Effector CD4-positive, alpha-beta T cell (primary cell): ENCODE measurements at places on chromosomes 1 and 21.

DNA sequence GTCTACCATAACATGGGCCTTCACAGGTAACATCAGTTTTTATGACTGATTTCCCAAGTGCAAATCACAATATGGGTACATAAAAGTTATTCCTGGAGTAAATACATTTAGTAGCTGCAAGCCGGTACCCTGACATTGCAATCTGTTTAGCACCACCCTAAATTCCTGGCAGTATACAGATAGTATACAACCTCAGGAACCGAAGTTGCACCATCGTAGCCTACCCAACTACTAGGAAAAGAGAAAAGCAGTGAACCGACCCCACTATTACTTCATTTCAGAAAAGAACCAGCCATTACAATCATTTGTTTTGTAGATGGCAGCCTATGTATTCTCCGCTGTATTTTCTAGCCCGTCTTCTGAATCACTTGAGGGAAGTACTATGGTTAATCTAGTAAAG, 1.1 kb downstream of the ADIPOR1 start:
- no peak for DNase-seq

DNA sequence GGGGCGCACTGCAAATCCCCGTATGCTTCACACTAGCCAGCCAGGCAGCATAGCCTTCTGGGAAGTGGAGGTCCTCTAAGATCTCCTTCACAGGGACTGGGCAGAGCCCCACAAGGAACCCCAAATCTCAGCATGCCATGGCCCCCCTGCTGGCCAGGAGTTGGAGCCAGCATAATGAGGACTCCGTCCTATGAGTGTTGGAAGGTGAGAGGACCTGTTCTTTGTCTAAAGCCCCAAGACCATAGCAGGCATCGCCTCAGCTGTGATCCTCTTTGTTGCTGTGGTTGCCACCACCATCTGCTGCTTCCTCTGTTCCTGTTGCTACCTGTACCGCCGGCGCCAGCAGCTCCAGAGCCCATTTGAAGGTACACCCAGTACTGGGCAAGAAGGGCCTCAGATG, 1.5 kb downstream of the SHISA4 start:
- DNase-seq, result no peak

DNA sequence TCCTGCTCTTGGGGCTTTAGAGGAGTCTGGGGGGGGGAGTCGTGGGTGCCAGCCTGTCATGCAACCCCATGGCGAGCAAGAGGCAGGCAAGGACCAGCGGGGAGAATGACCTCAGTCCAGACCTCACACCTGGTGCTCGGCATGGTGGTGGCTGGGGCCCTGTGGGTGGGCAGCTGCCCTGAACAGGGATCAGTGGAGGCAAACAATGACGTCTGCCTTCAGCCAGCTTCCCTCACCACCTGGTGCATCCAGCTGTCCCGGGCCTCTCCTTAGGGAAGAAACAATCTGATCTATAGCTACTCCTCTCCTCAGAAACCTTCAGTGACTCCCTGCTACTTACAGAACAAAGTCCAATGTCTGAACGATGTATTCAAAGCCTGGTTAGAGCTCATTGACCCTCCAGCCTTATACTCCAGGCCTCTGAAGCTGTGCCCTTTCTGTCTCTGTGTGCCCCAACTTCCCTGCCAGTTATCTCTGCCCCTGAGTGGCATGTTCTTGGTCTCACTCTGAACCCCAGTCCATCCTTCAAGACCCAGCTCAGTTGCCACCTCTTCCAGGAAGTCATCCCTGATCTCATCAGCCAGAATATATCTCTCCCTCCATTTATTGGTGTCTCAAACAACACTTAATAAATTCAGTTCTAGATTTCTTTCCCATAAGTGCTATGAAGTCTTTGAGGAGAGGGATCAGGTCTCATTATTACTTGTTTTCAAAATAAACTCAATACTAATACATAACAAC, 6.6 kb downstream of the PADI2 start:
- DNase-seq, result no peak

DNA sequence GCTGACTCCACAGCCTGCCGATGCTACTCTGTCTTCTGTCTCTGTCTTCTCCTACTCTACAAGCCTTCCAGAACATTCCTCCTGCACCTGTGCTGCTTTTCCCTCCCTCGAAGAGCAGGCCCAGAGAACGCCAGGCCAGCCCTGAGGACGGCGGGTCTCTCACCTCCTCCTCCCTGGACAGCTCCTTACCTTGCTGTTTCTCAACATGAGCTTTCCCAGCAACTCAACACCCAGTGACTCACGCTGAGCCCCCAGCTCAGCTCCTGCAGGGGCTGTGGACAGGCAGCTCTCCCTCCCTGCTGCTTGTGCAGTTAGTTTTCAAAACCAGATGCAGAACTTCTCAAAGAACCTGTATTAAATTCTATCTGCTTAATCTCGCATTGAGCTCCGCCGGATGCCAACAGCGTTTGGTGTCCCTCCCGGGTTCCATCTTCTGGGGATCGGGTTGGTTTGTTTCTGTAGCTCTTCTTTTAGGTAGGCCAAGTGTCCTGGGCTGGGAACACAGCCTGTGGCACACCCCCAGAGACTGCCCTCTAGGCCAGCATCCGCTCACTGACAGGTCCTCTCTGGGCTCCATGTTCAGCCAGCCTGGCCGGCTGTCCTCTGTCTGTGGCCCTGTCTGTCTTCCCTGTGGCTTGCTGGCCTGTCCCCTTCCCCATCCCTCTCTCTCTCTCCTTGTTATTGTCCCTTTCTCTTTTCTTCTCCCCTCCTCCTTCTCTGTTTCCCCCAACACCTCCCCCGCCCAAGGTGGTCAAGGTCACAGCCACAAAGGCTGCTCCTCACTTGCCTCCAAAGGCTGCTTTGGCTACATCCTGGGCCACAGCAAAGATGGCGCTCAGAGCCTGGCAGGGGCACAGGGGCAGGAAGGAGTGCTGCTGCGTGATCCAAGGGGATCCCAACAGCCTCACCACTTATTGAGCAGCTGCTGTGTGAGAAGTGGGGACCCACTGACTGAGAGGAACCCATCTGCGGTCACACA, 391.0 kb downstream of the MATN1 start:
- DNase-seq, result no peak

- DNase-seq, result no peak
These were observed 31.4 kb upstream of the PRELP start for GRCh38 chr1:203444171-203444576.

DNA sequence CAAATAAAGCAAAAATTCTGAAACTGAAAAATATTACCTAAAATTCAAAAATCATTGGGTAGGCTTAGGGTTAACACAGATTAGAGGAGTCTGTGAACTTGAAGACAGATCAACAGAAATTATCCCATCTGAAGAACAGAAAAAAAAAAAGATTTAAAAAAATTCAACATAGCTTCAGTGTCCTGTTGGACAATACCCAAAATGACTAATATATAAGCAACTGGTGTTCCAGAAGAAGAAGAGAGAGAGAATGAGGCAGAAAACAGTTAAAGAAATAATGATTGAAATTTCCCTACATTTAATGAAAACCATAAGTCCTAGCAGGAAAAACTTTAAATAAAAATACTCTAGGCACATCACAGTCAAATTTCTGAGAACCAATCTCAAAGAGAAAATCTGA, 31.5 kb downstream of the TMCO1 start:
- DNase-seq, result no peak

DNA sequence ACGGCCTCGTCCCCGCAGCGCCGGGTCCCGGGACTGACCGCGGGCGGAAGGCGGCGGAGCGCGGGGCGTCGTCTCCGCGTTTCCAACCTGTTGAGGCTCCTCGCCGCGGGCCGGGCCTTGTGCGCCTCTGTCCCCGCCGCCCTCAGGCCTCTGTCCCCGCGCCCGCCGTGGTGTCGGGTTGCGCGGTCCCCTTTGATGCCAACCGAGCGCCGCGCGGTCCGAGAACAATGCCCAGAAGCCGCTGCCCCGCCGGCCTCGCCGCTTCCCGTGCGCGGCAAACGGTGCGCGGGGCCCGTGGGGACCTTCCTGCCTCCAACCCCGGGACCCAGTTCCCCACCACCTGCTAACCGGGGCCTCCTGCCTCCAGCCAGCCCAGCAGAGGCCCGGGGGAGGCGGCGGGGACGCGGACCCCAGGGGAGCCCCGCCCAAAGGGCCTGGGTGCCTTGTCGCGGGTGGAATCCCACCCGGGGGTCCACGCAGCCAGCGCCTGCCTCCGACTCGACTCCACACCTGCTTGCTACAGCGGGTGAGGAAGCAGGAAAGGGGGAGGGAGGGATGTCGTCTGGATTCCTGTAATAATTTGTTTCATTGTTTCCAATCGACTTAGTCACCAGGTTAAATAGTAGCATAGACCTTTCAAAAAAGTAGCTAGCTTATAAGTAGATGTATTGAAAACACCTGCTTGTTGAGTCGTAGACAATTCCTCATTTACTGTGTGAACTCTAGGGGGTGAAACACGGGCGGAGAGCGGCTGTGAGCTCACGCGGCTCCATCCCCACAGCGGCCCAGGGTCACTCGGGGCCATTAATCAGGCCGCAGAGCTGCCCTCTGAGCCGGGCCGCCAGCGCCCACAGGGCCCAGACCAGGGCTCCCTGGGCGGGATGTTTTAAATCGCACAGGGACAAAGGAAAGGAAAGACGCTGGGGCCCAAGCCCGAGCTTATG, 1.1 kb downstream of the COL18A1 start:
- DNase-seq, result no peak

DNA sequence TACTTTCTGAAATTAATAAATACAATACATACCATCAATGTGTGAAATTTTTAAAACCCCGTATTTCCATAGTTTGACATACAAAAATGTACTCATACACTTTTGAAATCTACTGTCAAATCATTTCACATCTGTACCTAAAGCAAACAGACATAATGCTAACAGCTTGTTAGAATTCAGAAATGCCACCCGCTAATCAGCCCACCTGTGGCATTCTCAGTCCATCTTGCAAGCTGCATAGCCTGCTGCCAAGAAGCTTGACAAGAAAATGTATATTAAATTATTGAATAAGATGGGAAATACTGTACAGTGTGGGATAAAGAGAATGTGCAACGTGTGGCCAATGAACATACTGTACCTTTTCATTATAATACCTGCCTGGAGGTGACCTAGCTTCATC, 55.1 kb downstream of the ZBTB18 start:
- no peak for DNase-seq

DNA sequence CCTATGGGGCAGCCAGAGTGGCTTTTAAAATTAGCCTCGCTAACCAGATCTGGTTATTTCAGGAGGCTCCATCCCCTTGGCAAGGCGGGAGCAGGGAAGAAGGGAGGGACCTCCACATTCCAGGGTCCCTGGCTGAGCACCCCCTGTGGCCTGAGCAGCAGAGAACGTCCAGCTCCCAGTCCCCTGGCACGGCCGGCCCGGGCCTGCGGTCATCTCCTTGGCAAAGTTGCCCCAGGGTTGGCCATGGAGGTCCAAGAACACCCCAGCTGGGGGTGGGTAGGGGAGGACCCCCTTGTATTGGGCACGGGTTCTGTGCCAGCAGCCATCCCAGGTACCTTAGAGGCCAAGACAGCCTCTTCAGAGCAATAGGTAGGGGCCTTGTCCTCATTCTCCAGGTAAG, 75.9 kb downstream of the RAP1GAP start:
- no peak for DNase-seq

DNA sequence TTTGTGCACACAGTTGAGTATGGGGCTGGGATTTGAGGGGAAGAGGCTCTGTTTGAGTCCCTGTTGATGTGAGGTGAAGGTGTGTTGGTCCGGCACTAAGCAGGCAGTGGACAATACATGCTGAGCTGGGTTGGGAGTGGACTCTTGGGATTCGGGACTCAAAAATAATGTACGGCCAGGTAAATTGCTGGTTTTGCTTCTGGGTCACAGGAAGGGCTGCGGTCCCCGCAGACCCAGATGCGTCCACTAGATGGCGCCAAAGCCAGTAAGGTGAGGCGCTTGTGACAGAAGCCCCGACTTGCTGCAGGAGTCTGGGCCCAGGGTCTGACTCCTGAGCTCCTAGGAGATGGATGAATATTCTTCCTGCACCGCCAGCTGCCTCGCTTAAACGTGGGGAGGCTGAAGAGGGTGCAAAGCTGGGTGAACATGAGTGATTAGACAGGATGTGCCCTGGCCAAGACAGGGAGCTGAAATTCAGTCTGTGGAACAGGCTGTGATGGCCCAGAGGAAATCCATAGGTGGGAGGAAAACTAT, 61.4 kb downstream of the ACBD3 start:
- DNase-seq, result peak; percentile 83

DNA sequence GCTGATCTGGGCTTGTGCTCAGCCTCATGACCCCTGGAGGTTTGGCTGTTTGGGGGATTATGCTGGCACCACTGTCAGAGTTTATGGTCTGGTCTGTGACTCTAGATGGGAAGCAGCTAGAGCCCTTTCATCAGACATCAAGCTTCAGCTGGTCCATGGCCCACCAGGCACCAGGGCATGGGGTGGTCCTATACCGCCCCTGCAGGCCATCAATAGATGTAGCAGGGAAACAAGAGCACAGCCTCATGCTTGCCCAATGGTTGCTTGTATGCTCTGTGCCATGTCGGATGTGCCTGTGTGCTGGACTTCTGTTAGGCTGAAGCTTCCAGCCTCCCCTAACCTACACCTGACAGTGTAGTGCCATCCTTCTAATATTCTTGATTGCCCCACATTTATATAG, 71.1 kb upstream of the CD34 start:
- DNase-seq, result no peak

GRCh38 chr1:87612956-87613355, 284.3 kb downstream of the LMO4 start:
- no peak for DNase-seq

- no peak for DNase-seq
These were observed 92.8 kb downstream of the ETS2 start for GRCh38 chr21:38898422-38899096.

- no peak for DNase-seq
These were observed 24.1 kb downstream of the NFYC start for GRCh38 chr1:40715491-40716059.
